ENCODE measurements at places on chromosomes 7 and 10.

GRCh38 chr7:77657427-77658224 is 38.6 kb upstream of the RSBN1L start:
- peak; percentile 39 for DNase-seq

- DNase-seq = no peak
Observed at GRCh38 chr7:119748991-119749390, 524.0 kb upstream of the KCND2 start.

GRCh38 chr7:79046061-79046460 is 407.4 kb downstream of the MAGI2 start:
- DNase-seq = no peak

DNA sequence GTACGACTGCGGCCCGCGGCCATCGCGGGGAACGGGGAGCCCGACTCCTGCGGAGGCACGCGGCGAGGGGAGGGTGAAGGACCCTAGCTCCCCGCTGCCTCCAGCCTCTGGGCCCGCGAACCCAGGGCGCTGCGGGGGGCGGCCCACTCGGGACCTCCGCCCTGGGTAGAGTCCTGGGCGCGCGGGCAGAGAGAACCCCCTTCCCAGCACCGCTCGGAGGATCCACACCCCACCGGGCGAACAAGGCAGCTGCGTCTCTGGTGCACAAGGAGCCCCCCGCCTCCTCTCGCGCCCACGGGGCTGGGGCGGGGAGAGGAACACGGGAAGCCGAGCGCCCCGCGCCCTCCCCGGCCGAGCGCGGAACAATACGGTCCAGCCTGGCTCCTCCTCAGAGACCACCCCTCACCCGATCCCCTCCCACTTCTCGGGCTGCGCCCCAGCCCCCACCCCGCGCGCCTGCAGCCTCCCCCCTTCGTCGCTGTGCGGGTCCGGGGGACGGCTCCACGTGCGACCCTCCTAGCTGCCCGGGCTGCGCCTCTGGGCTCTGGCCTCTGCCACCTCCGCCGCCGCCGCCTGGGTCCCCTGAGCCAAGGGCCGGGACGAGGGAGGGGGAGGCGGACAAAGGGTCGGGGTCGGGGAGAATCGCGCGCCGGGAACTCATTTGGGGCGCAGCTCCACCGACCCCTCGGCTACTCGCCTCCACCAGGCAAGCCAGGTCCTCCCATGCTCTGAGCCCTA is at the start of gene WDR86:
TSS of gene WDR86 (minus strand) at position 372 of the 738 bp plus-strand sequence. CDS start 449 bp downstream, outside the sequence.
- peak; percentile 49 for DNase-seq

- DNase-seq = no peak
Observed at GRCh38 chr10:78378192-78378591, 344.5 kb downstream of the RPS24 start.

- no peak for DNase-seq
Observed at GRCh38 chr10:76420725-76421124, 989.3 kb downstream of the LRMDA start.

DNA sequence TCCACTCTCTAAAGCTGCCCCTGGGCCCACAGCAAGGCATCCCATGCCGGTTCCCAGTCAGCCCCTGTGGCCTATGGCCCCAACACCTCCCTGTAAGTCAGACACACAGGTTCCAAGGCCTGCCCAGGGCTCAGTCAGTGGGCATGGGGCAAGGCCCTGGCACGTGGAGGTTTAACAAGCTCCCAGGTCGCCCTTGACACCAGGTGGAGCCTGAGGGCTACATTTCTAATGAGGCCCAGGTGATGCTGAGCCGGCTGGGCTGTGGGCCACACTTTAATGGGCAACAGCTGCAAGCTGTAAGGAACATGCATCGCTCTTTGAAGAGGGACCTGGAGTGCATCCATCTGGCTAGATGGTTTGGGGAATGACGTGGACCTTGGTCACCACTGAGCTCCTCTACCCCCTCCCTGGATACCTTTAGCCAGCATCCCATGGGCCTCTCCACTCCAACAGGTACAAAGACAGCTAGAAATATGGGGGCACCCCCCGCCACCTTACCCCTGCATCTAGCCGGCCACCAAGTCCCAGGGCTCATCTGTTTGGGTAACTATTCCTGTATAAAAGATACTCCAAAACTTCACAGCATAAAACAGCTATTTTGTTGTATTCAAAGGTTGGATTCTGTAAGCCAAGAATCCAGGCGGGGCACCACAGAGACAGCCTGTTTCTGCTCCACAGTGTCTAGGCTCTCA is 122.5 kb downstream of the OAT start:
- DNase-seq = no peak

- DNase-seq = peak; percentile 11
Observed at GRCh38 chr10:28250782-28251181, 52.1 kb downstream of the MPP7 start.

GRCh38 chr7:148173369-148173768 is 417.2 kb upstream of the C7orf33 start:
- DNase-seq = no peak

DNA sequence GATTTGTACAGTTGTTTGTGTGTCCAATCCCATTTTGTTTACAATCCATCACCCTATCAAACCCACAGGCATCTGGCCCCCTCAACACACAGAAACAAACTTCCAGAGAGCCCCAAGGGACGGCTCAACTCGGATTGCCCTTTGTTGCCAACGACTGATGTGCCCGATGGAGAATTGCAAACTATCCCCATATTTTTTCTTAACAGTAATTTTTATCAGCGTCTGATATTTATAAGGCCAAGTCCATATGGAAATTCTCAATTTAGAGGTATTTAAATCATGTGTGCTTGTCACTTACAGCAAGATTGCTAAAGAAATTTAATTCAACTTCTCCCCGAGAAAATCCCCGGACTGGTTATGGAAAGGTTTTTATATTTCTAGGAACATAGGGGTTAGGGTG is 113.9 kb upstream of the NPS start:
- no peak for DNase-seq
